ENCODE measurements at places on chromosomes 7 and 10. TPM values are rescaled to one million over a fixed set of nuclear protein-coding genes. Genes with fewer than 3 reads are reported as not detected.

AQP1 gene
- total RNA-seq, result 4.9 TPM

MMD2 gene
- not detected for total RNA-seq

KEL gene
- not detected for total RNA-seq

SRGN gene
- 765 TPM for total RNA-seq

CLRN3 gene
- total RNA-seq, result not detected

DMBT1 gene
- not detected for total RNA-seq

MSMB gene
- total RNA-seq, result not detected

OR2A12 gene
- total RNA-seq, result not detected

AMPH gene
- 0.10 TPM for total RNA-seq

TEX36 gene
- total RNA-seq, result not detected

PRTFDC1 gene
- 10.9 TPM for total RNA-seq

OAT gene
- 134 TPM for total RNA-seq

CREB3L2 gene
- 30.4 TPM for total RNA-seq

ANKRD61 gene
- total RNA-seq, result not detected

SYT15B gene
- total RNA-seq, result 0.65 TPM

PHYHIPL gene
- not detected for total RNA-seq

EN2 gene
- not detected for total RNA-seq

CXCL12 gene
- total RNA-seq, result 6.5 TPM

PRSS2 gene
- 0.98 TPM for total RNA-seq

MNX1 gene
- not detected for total RNA-seq

ALDH18A1 gene
- 82.6 TPM for total RNA-seq

BMI1 gene
- total RNA-seq, result 45.4 TPM

FKBP6 gene
- not detected for total RNA-seq

NPC1L1 gene
- not detected for total RNA-seq

NPY4R2 gene
- total RNA-seq, result not detected

WEE2 gene
- not detected for total RNA-seq

MCM10 gene
- total RNA-seq, result 5.6 TPM

CAV1 gene
- 1,540 TPM for total RNA-seq

TMEM225B gene
- total RNA-seq, result not detected

CALML3 gene
- total RNA-seq, result not detected

RPEL1 gene
- 0.33 TPM for total RNA-seq

AOAH gene
- 0.10 TPM for total RNA-seq

PCLO gene
- total RNA-seq, result 3.8 TPM

HYAL4 gene
- 0.86 TPM for total RNA-seq

TUBAL3 gene
- total RNA-seq, result 1.3 TPM

FAM131B gene
- 0.65 TPM for total RNA-seq

HOXA4 gene
- 1.6 TPM for total RNA-seq
